ENCODE measurements at places on chromosomes 6 and 20.

DNA sequence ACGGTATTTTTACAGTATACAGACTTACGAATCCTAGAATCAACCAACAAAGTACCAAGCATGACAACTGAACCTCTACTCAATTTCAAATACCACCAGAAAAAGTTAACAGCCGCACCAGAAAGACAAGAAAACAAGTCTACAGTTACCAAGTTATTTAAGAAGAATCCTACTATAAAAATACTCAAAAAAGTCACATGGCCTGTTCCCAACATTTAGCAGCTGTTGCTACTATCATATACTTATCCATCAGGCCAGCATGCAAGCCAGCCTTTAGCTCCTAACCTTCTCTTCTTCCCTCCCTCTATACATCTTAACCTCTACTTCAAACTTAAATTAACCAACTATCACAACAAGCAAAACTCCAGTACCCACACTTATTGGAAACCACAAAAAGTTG lies 1.9 kb downstream of the SYNCRIP start:
- no peak for DNase-seq

- no peak for DNase-seq
Observed at GRCh38 chr6:52157301-52157941, 28.8 kb upstream of the IL17A start.

GRCh38 chr20:51159981-51160380 lies 137.1 kb upstream of the KCNG1 start:
- no peak for DNase-seq

GRCh38 chr6:157980288-157981131 lies 1.2 kb upstream of the SYNJ2 start:
- DNase-seq = no peak

DNA sequence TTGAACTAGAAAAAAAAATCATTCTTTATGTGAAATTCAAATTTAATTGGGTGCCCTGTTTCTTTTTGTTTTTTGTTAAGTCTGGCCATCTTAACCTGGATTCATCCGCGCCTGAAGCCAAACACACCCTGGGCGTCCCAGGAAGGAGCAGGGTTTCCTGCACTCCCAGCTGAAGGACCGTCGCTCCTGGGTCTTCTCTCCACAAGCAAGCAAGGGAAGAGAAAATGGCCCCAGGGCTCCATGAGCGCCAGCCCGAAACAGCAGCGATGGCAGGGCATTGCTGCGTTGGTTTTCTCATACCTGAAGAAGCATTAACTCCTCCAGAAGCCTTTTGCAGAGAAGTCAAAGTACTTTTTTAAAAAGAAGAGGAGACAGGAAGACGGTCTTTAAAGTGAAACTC lies 105.4 kb upstream of the AFDN start:
- DNase-seq = no peak

GRCh38 chr6:109074133-109074415 lies 20.6 kb downstream of the SESN1 start:
- no peak for DNase-seq

- DNase-seq = no peak
Observed at GRCh38 chr6:38349795-38350194, 289.9 kb downstream of the BTBD9 start.

DNA sequence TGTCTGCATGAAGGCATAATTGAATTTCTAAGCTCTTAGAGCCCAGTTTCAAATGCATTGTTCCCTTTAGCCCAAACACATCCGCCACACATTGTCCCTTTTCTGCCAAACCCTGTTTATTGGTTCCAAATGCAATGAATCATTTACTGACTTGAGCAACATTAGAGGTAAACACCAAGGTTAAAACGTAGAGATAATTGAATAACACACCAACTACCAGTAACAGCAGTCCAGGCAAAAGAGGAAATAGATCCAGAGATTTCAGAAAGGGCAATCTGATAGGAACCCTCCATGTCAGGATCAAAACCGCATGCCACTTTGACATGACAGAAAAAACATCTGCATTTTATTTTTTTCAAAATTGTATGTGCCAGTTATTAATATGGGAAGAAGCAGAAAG lies 114.8 kb downstream of the PKHD1 start:
- DNase-seq = no peak

DNA sequence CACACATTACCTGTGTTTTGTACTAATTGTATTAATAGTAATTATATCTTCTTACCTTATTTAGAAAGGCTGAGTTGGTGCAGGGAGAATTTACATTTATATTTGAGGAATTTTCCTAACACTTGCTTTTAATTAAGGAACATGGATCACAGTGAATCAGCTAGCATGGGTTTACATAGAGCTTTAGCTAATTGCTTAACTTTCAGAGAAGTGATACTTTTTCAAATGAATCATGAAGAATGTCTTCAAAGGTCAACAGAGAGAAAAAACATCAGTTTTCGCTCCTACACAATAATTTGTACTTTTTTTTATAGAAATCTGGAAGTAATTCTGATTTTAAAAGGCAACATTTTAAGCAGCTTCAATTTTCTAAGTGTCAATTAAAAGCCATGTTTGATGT lies 195.0 kb upstream of the HEY2 start:
- DNase-seq = no peak

- no peak for DNase-seq
Observed at GRCh38 chr6:47146431-47147174, 104.5 kb upstream of the ADGRF1 start.

GRCh38 chr6:43170417-43170930 lies 595 bp upstream of the SRF start:
- no peak for DNase-seq

DNA sequence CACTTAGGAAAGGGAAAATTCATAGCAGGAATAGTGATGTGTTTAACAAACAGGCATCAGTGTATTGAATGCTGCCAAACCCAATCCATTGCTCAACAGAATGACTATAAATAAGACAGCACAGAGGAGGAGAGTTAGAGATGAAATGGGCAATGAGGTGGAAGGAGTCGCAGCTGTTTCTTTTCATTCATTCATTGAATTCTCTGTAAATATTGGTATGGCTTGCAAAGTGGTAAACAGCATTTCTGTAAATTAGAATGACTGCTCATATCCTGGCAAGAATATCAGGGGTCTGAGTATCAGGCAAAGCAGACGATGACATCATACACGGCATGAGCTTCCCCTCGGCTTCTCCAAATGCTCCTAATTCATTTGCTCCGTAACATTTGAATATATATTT lies 703.6 kb upstream of the SLC35B3 start:
- DNase-seq = no peak

- DNase-seq = no peak
Observed at GRCh38 chr6:72946774-72947173, 278.5 kb downstream of the KHDC1L start.

DNA sequence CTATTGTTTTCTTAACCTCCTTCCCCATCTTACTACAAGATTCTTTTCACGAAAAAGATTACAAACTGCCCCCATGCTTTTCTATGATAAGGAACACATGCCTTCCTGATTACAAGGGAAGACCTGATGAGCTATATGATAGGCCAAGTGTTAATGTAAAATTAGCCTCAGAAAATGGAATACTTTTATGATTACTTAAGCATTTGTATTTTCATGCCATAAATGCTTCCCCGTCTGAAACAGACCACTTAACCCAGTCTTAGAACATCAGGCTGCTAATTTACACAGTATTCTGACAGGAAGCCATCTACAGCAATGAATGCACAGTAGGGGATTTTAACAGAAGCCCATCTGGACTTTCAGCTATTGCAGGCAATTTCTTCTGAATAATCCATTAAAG lies 274.9 kb downstream of the HAO1 start:
- DNase-seq = no peak

DNA sequence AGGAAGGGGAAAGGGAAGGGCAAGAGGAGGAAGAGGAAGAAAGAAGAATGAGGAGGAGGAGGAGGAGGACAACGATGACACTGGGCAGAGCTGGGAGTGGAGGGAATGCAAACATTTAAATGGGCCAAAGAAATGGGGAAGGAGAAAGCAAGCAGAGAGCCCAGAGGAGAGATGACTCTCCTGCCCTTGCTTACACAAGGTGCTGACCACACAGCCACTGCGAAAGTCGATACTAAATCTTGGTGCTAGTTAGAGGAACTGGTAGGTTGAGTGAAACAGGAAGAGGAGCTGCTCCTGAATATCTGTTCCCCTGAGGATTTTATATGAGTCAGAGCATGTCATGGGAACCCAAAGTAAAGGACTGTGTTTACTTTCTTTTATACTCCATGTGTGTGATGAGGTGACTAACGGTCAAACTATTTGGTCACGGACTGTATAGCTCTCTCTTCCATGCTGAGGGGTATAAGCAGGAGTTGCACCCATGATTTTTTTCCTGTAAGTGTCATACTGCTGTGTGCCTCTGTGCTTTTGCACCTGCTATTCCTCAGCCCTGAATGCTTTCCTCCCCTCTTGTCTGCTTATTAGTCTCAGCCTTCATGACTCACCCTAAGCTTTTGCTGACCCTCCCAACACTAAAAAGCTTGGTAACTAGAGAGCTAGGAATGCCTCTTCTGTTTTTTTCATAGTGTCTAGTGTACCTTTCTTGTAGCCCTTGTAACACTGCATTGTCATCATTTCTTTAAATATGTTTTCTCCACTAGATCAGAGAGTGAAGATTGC lies 9.5 kb upstream of the PAQR8 start:
- DNase-seq = no peak

DNA sequence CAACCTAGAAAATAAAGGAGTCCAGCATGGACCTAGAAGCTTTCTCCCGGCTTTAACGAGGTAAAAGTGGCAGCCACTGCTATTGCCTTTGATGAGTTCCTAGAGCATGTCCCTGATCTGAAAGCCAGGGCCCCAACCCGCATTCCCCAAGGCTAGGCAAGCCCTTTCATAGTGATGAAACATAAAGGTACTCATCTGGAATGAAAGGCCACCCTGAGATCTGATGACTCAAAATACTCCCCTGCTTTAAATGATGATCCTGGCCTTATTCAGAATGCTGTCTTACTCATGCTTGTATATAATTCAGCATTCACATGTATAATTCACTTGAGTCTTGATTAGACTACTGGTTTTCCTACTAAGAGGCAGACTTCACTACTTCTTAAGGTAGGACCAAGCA lies 21.3 kb downstream of the TTPAL start:
- no peak for DNase-seq

- DNase-seq = no peak
Observed at GRCh38 chr6:37251211-37251780, 6.3 kb upstream of the TBC1D22B start.

DNA sequence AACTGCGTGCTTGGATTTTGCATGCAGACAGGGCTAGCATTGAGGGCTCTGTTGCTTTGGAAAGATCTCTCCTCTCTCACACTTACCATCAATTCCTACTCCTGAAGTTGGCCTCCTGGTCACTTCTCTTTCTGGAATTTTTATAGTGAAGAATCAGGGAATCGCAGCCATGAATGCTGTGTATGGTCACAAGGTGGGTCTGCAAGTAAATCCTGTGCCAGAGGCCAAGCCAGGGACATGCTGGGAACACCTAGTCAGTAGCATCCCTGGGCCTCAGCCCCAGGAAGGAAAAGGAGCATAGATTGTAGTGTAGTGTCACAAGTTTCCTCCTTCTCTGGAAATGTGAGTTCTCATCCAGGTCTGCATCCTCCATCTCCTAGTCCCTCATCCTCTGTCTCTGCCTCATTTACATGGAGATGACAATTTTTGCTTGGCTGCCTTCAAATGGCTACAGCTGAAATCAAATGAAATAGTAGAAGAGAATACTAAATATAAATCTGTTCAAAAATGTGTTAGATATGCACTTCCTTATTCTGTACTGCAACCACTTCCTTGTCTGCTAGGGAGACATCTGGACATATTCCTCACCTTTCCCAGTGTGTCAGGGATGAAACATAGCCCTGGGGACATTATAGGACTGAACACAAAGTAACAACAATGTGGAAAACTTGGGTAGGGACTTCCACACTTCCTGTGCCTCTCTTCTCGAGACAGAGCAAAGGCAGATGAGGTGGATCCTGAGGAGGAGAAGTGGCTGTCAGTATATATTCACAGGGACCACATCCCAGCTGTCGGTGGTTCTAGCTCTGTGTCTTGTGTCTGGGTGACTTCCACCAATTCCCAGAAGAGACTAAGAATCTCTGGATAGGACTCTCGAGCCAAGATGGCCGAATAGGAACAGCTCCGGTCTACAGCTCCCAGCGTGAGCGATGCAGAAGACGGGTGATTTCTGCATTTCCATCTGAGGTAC lies 17.0 kb downstream of the CST9 start:
- no peak for DNase-seq

DNA sequence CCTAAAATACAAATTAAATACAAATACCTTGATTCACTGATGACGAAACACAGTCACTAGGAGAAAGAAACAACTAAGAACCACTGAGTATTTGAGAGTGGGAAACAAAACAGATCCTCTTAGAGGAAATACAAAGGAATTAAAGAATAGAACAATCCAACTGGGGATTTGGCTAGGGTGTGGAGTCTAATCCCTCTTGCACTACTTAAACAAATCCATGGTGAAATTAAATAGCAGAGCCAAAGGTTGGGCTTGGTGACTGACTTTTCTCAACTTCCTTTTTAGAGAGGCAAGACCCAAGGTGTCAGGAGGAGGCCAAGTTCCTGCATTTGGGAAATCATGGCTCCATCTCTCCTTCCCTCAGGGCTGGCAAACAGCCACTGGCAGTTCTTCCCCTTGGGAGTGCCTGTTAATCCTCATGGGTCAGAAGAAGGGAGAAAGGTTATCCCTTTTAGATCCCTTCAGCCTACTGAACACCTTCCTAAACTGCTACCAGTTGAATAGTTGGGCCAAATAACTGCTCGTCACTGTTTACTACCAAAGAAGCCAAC lies 101.2 kb upstream of the TRAF3IP2 start:
- DNase-seq = no peak

DNA sequence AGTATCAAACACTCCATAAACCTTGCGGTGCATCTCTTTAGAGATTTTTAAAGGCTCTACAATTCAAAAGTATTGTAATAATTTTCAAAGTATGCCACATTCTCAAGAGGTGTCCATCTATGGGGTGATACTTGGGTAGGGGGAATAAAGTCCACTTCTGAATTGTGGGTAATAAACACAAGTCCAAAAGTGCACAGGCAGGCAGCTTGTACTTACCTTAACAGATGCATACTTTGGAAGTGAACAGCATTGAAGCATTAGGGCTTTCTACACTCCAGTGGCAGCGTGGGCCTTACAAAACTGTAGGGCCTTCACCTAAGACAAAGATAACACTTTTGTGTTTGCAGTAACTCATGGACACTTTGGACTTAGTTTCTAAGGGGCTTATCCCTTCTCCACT lies 58.6 kb downstream of the AIG1 start:
- no peak for DNase-seq

- DNase-seq = no peak
Observed at GRCh38 chr20:8127553-8128255, 4.4 kb upstream of the PLCB1 start.

DNA sequence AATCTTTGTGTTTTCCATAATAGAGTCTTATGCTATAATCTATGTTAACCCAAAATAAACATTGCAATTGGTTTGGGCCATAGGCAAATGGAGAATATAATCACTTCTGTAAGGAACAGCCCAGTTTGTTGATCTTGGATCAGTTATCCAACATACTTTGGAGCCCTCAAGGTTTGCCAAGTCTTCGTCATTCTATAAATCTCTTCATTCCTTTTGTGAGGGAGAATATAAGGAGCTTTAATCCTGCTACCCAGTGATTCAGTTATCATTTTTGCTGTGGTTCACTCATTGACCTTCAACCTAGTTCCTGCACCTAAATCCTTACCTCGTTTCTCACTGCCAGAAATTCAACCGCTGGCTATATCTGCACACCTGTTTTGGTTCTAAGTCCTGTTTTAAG lies 500.3 kb upstream of the PTCHD4 start:
- no peak for DNase-seq

GRCh38 chr6:128024969-128025368 lies 124.1 kb upstream of the THEMIS start:
- DNase-seq = no peak

- no peak for DNase-seq
Observed at GRCh38 chr6:34374069-34374468, 18.4 kb downstream of the NUDT3 start.
